Cardiac muscle cell (in vitro differentiated cells and primary cell): ENCODE measurements at places on chromosomes 13 and 19. TPM values are rescaled to one million over a fixed set of nuclear protein-coding genes. Genes with fewer than 3 reads are reported as not detected.

DNA sequence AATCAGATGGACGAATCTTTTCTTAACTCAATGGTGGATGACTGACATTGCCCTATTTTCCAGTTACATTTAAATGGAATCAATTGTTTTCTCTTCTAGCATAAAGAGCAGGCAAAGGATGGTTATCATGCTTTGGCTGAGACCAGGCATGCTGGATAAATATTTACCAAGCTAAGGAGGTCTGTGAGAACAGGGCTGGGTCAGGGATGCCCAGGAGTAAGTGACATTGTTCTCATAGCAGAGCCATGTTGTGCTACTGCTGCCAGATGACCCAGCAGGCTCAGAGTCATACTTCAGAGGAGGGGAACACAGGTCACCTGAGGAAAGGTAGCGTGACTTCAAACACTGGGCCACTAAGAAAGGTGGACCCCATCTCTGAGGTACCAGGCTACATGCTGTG, 116.0 kb upstream of the RNF113B start:
- no peak for DNase-seq

DNA sequence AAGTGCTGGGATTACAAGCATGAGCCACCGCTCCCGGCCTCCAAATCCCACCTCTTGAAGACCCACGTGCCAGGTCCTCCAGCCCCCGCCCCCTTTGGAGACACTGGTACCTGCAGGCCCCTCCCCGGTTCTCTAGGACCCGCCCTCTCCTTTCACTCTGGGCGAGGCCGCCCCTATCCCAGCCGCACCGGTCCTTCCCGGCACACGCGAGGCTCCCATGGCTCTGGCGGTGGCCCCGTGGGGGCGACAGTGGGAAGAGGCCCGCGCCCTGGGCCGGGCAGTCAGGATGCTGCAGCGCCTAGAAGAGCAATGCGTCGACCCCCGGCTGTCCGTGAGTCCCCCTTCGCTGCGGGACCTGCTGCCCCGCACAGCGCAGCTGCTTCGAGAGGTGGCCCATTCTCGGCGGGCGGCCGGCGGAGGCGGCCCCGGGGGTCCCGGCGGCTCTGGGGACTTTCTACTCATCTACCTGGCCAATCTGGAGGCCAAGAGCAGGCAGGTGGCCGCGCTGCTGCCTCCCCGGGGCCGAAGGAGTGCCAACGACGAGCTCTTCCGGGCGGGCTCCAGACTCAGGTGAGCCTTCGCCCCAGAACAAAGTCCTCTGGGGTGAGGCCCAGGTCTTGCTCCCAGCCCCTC, at the start of gene CBLC:
Gene CBLC, plus strand, starts transcription at position 176 of the 633 bp plus-strand sequence. Its CDS starts 42 bp downstream, at position 218.
- peak; percentile 61 for DNase-seq

The YJU2 gene
- polyA plus RNA-seq, result 19.1 and 24.7 TPM in 2 replicates

DNA sequence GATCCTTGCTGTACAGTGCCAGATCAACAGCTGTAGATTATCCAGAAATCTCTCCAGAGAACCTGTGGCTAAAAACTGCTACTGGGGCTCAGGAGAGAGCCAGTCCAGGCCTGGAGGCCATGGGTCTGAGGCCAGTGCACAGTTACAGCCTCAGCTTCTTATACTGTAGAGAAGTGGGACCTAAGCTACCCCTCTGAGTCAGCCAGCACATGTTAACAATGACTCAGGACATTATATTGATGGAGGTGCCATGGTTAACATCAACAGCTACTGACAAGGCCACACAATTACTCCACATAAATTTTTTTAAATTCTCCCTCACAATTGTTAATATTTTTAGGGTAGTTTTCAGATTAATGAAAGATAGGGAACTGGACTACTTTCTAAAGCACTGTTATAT, 138.5 kb downstream of the RBM26 start:
- no peak for DNase-seq

- DNase-seq, result no peak
Observed at GRCh38 chr13:40388617-40389016, 277.8 kb downstream of the FOXO1 start.

DNA sequence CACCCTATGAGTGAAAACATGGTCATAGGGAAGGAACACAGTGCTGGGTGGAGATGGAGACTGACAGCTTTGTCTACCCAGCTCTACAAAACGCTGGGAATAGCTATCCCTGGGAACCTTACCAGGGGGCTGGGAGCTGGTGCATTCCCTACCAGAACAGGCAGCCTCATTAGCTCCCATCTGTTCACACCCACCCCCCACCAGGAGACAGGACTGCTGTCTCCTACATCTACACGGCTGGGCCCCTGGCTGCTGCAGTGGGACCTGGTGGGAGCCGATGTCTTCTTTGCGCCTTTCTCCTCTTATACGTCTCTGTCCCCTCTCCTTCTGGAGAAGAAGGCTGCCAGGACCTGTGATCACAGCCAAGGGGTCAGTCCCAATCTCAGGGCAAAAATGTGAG, 90.8 kb downstream of the UQCRFS1 start:
- DNase-seq, result no peak

The APOC4 gene
- polyA plus RNA-seq, result not detected in 2 replicates

DNA sequence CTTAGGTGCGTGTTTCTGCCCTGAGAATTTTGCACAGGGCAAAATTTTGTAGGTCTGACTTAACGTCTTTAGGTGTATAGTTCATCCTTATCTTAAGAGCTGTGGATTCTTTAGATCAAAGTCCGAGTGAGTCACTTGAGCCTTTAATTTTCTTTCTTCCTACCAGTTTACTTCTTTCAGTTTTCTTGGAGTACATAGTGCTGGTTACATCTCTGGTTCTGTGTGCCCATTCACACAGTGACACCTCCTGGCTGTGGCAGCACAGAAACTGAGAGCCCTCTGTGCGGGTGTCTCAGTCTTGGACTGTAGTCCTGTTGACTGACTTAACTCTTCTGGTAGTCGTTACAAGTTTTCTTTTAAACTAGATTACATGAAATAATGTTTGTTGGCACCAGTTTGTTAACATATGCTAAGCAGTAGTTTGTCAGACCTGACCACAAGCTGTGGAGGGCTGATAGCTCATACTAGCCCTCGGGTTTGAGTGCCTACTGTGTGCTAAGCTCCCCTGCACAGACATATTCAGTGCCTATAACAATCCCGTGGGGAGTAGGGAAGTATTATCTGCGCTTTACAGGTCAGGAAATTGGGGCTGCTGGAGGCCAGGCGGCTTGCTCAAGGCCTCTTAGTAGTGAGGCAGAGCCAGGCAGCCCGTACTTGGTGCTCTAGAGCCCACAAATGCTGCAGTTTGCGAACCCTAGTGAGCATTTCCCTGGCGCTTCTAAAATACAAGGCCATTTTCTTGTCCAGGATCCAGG, 1.6 kb downstream of the GATAD2A start:
- DNase-seq, result no peak

DNA sequence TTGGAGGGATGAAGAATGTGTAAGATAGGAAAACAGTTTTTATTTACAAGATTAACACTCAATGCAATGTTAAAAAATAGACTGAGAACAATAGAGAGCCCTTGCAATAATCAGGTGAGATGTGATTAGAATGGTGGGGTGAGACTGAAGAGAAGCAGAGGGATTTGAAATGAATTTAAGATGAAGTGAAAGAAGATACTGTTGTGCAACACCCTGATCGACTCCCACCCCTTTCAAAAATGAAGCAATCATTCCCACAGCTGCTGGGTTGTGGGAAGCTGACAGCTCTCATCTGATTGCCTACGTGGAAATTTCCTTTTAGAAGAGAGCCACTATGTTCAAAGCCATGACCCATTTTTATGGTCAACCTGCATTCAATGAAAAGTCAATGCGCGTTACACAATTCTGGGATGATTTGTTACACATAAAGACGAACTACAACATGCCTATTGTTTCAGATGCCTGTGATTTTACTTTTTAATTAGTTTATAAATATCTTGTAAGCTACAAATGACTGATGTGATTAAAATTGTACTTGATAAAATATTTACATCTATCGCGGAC, 1374.8 kb downstream of the PCDH9 start:
- peak; percentile 34 for DNase-seq

DNA sequence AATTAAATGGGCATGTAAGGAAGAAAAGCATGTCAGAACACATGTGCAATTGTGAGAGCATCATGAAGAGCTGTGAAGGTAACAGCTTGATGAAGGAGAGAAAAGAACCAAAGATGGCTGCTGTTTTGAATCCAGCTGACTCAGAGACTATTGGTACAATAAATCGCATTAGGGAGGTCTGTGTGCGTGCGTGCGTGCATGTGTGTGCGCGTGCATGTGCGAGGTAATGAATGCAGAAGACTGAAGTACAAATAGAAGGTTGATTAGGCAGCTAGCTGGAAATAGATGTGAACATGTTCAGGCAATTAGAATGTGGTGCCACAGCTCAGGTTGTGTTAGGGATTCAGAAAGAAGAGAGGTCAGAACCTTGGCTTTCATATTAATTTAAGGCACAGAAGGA, 440.5 kb downstream of the OXGR1 start:
- DNase-seq, result no peak

The SBK2 gene
- polyA plus RNA-seq, result 6.8 and 7.1 TPM in 2 replicates
